ENCODE measurements at places on chromosomes 13 and 19.
A peak's percentile ranks its signal among the peaks of the same experiment; 100 is the strongest.

DNA sequence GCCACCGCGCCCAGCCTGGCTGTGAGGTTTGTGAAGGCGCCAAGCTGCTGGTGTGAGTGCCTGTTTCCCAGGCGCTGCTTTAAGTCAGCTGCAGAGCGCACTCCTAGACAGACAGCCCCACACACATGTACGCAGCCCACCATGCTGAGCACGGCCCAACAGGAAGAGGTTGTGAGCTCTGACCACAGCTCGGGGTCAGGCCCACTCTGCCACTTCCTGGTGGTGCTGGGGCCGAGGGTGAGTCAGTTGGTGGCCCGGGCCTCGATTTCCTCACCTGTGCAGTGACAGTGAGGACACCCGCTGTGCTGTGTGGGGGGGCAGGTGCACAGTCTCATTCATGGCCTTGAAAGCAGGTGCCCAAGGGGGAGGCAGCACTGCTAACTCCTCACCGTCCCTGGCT, 106.7 kb downstream of the KDM4B start:
- DNase-seq = no peak

- DNase-seq = no peak
Measured at GRCh38 chr19:46393456-46394401, 19.6 kb downstream of the CCDC8 start.

- no peak for DNase-seq
Measured at GRCh38 chr13:51608857-51609406, 24.7 kb downstream of the WDFY2 start.

DNA sequence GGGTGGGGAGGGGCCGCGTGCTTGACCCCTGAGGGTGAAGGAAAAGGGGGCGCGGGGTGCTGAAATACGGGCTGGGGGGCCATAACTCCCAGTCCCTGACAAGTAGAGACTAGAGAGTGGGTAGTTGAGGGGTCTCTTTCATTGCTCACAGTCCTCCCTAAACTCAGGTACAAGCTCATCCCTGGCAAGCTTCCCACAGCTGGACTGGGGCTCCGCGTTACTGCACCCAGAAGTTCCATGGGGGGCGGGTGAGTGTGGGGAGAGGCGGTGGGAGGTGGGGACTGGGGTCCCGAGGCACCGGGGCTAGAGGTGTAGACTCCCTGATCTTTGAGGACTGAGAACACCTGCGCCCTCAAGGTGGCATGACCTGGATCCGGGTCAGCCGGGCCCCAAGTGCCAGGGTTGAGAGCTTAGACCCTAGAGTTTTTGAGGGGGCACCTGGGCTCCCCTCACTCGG, 1.3 kb downstream of the ETV2 start:
- no peak for DNase-seq

- DNase-seq = peak; percentile 62
Measured at GRCh38 chr19:18995804-18996241, 37.5 kb downstream of the SUGP2 start.

GRCh38 chr19:5339950-5340636, 519 bp downstream of the PTPRS start:
- DNase-seq = no peak

DNA sequence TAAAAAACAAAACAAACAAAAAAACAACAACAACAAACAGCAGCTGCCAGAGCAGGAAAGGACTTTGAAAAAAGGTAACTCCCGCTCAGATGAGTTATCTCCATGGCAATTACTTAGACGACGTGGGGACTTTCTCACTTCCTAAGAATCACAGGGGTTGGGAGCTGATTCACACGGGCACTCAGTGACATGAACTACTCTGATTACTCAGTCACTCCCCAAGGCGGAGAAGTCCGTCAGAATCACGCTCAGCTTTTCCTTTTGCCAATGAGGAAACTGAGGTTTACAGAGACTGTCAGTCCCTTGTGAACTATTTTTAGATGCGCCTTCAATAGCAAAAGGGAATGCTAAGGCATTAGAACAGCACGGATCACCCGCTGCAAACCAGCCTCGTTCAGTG, 32.3 kb upstream of the MATK start:
- DNase-seq = no peak

GRCh38 chr13:78777396-78777795, 118.4 kb upstream of the OBI1 start:
- DNase-seq = no peak

- DNase-seq = peak; percentile 66
Measured at GRCh38 chr19:12792051-12792852, 966 bp downstream of the JUNB start.

Measured in cerebellar cortex (tissue), 1 donor.